ENCODE measurements at places on chromosomes 3 and 15. TPM values are rescaled to one million over a fixed set of nuclear protein-coding genes. Genes with fewer than 3 reads are reported as not detected.

SSR3 gene
- total RNA-seq = 336 TPM

STXBP5L gene
- total RNA-seq = not detected

SLC38A3 gene
- not detected for total RNA-seq

IFT80 gene
- 43.1 TPM for total RNA-seq

PPM1M gene
- total RNA-seq = 4.8 TPM

CFAP44 gene
- not detected for total RNA-seq

KLHL6 gene
- not detected for total RNA-seq

INKA1 gene
- total RNA-seq = 0.81 TPM

MCCC1 gene
- total RNA-seq = 7.7 TPM

COPB2 gene
- 149 TPM for total RNA-seq

GABRR3 gene
- not detected for total RNA-seq

RARRES1 gene
- not detected for total RNA-seq

PTX3 gene
- 16.9 TPM for total RNA-seq

LYZL4 gene
- total RNA-seq = not detected

Data from Caki2 (cell line).